Caco-2 (cell line): ENCODE measurements at places on chromosomes 3 and 15. TPM values are rescaled to one million over a fixed set of nuclear protein-coding genes. Genes with fewer than 3 reads are reported as not detected.

PARP15 gene
- total RNA-seq, result 0.07 TPM in 1 of 2 replicates, not detected in the other

PPIP5K1 gene
- total RNA-seq, result 36.3 and 38.9 TPM in 2 replicates

CPLX3 gene
- not detected in 2 replicates for total RNA-seq

C2CD4A gene
- total RNA-seq, result 0.11 and 0.19 TPM in 2 replicates

TPRG1 gene
- total RNA-seq, result 1.5 and 1.6 TPM in 2 replicates

ZNF197 gene
- 10.5 and 10.6 TPM in 2 replicates for total RNA-seq

GRM7 gene
- total RNA-seq, result not detected in 2 replicates

GOLGA6L4 gene
- total RNA-seq, result 1.4 and 2.5 TPM in 2 replicates

ATRIP gene
- 14.4 and 15.9 TPM in 2 replicates for total RNA-seq

LIPH gene
- 5.8 and 6.1 TPM in 2 replicates for total RNA-seq

CAPN3 gene
- total RNA-seq, result 0.66 and 1.3 TPM in 2 replicates

LTF gene
- not detected in 2 replicates for total RNA-seq

CCR4 gene
- total RNA-seq, result 0.16 TPM in 1 of 2 replicates, not detected in the other

ZPLD1 gene
- not detected in 2 replicates for total RNA-seq

MESP1 gene
- total RNA-seq, result 1.00 and 2.2 TPM in 2 replicates

PPP1R14D gene
- 0.43 TPM in 1 of 2 replicates, not detected in the other for total RNA-seq

LIPC gene
- 17.6 and 18.7 TPM in 2 replicates for total RNA-seq

ITGA11 gene
- total RNA-seq, result 0.18 TPM in 1 of 2 replicates, not detected in the other

HRH1 gene
- 1.3 and 1.6 TPM in 2 replicates for total RNA-seq

NOX5 gene
- 0.05 TPM in 1 of 2 replicates, not detected in the other for total RNA-seq

LRRC34 gene
- not detected in 2 replicates for total RNA-seq

GP9 gene
- not detected in 2 replicates for total RNA-seq

CNTN3 gene
- not detected in 2 replicates for total RNA-seq

IL17RD gene
- total RNA-seq, result 2.7 and 3.1 TPM in 2 replicates

CA12 gene
- total RNA-seq, result 1.0 and 1.3 TPM in 2 replicates

ERICH6 gene
- not detected in 2 replicates for total RNA-seq

MESP2 gene
- total RNA-seq, result 0.32 and 0.70 TPM in 2 replicates

SERPINI2 gene
- not detected in 2 replicates for total RNA-seq

SAMMSON gene
- not detected in 2 replicates for total RNA-seq

SLC28A1 gene
- not detected in 2 replicates for total RNA-seq
